ENCODE measurements at places on chromosomes 4 and X.

GRCh38 chrX:125646195-125646594 is 326.5 kb downstream of the TEX13C start:
- no peak for DNase-seq

DNA sequence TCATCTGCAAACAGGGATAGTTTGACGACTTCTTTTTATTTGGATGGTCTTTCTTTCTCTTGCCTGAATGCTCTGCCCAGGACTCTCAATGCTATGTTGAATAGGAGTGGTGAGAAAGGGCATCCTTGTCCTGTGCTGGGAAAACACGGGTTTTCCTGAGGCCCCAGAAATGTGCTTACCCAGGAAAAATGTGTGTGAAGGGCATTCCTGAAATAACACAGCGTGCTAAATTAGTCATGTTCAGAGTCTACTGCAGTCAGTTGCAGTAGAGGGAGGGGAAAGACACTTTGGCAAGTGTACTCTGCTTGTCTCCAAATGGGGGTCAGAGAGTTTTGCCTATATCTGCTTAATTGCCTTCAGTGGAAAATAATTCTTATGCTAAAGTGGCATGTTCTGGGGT is 153.9 kb downstream of the CCNG2 start:
- DNase-seq, result no peak

DNA sequence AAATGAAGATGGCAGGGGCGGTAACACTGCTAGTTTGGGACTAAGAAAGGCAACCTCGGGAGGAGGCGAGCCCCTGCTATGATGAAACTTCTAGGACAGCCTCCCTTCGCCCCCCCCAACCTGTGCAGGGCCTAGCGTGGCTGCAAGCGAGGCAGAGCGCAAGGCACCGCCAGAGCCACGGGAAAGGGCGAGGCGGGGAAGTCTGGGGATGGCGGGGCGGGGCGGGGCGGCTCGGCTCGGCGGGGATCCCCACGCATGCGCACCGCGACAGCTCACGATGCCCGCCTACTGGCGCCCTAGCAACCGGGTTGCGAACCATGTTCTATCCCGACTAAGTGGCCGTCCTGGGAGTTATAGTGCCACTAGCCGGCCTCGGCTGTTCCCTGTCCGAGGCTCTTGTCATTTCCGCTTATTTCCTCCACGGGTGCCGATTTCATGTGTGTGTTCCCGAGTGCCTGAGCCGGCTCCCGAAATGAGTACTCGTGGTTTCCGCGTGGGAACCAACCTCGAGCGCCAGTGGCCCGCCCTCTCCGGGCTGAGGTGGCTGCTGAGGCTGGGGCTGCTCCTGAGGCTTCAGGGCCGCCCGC is 28.7 kb upstream of the RBMX start:
- peak; percentile 75 for DNase-seq

- DNase-seq, result no peak
These were observed 80.2 kb upstream of the MAMLD1 start for GRCh38 chrX:150282953-150283352.

DNA sequence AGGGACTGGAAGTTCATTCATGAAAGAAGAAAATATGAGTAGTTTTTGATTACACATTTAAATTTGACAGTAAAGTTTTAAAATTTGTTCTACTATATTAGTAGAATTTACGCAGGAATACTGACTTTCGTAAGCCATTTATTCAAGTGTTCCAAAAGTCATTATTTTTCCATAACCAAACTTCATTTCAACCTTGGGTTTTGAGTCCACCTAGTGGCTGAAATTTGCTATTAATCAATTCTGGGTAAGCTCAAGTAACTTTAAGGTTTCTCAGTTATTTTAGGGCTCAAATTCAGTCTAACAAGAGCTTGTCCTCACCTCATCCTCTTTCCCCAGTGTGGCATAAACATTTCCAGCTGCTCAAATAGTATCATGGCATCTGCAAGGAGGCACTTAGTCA is 175.4 kb downstream of the SH3BGRL start:
- no peak for DNase-seq

GRCh38 chr4:75745161-75745560 is 20.8 kb downstream of the USO1 start:
- DNase-seq, result no peak

DNA sequence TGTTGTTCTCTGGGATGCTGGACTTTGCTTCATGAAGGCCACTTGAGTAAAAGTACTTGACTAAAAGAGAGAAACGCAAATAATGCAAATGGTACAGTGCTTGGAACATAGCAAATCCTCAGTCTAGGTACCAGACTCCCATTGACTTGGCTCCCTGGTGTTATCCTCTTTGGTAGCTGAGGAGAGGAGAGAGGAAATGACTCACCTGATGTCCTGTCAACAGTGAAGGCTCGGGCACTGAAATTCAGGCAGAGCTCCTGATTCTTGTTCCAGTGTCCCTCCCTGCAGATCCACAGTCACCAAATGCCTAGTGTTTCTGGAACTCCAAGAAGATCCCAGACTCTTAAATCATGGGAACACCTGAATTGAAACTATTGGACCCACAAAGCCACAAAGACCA is 22.5 kb upstream of the TCEAL4 start:
- DNase-seq, result no peak

- no peak for DNase-seq
These were observed 5.0 kb upstream of the RNF175 start for GRCh38 chr4:153764601-153765368.

- no peak for DNase-seq
These were observed 318.7 kb upstream of the TECRL start for GRCh38 chr4:64727960-64728359.

DNA sequence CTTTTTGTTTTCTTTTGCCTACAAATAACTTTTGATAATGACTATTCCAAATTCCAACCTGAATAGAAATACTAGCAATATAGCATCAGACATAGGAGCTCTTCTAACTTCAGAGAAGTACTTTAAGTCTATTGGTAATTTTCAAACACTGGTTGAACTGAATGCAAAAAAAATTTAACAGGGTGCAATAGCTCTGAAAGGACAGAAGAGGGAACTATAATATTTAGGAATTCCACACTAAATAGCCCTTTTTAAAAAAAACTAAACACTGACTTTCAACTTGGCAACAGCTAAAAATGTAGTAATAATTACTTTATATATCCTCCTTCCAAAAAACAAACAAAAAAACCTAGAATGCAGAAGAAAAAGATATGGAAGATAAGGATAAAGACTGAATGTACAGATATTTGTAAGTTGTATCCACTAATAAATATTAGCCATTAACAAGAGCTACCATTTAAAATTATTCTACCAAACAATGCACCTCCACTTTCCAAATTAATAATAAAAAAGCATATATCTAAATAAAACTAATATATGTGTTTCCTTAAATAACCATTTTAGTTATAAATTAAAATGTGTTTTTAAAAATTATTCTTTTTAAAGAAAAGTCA is 81.4 kb downstream of the FBXW7 start:
- DNase-seq, result no peak

GRCh38 chr4:1479454-1479853 is 73.2 kb upstream of the NKX1-1 start:
- no peak for DNase-seq

GRCh38 chr4:102585329-102585728 is 84.2 kb downstream of the NFKB1 start:
- DNase-seq, result no peak

DNA sequence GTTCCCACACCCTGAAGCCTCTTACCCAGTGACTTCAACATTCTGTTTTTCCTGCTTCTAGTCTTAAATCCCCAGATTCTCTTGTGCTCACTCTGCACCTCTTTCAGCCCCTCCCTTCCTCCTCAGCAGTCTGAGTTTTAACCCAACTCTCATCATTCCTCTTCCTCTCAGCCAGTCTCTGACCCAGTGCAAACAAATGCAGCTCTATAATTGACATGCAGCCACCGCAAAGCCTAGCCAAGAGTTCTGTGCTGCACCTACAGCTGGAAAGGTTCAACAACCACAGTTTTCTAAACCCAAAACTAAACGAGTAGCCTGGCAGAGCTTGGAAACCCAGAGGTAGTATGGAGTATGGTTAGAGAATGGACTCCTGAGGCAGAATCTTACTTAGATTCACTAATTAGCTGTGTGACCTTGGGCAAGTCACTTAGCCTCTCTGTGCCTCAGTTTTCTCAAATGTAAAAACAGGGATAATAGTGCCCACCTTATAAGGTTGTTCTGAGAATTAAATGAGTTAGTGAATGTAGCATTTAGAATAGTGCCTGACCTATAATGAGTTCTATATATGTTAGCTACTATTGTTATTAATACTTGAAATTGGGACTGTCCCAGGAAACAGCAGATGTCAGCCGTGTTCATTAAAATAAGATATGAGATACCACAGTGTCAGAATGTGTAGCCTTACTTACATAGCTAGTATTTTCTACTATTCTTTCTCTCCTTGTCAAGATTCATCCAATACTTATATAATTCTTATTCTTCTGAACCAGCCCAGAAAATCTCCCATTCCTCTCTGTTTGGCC is 3.5 kb downstream of the TMEM154 start:
- no peak for DNase-seq

- no peak for DNase-seq
These were observed 18.4 kb downstream of the NMU start for GRCh38 chr4:55617587-55618197.

DNA sequence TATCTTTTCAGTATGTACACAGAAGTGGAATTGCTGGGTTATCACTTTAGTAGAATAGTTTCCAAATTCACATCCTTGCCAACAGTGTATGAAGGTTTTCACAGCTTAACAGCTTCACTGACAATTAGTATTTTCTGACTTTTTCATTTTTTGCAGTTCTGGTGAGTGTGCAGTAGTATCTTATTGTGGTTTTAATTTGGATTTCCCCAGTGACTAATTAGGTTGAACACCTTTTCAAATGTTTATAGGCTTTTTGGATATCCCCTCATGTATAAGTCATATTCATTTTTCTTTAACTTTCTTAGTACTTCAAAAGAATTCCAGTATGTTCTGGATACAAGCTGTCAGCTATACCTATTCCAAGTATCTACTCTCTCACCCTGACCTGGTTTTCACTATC is 37.1 kb downstream of the BRCC3 start:
- no peak for DNase-seq

DNA sequence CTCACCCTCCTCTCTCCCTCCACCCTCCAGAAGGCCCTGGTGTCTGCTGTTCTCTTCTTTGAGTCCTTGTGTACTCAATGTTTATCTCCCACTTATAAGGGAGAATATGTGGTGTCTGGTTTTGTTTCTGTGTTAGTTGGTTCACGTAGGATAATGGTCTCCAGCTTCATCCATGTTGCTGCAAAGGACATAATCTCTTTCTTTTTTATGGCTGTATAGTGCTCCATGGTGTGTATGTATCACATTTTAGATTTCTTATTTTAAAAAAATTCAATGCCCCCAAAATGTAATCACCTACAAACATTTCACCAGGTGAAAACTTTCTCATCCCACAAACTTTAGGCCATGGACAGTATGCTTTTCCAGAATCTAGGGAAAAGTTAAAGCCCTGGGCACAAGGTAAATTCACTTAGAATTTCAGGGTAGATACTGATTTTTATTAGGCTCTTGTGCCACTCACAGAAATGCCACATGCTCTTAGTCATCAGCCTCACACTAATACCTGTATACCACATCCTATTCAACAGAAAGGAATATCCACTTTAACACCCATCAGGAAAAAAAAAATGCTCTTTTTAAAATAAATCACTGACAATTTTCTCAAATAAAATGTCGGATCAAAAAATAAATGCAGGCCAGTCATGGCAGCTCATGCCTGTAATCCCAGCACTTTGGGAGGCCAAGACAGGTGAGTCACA is 104.8 kb upstream of the ENPP6 start:
- DNase-seq, result no peak

DNA sequence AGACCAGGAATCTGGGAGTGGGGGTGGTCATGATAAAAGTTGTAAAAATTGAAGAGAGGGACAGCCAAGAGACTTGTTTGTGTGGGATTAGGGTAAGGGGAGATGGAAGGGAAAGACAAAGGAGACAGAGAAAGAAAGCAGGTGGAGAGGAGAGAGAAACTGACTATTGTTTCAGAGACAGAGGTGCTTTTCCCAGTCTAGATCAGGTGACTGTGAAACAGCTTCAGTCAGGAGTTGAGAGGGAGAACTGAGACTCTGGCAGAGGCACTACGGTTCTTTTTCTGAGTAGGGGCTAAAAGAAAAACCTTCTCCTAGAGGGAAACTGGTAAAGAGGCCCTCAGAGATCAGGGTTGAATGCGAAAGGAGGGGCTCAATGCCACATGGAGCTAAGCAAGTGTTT is 106.4 kb downstream of the KDR start:
- DNase-seq, result no peak

DNA sequence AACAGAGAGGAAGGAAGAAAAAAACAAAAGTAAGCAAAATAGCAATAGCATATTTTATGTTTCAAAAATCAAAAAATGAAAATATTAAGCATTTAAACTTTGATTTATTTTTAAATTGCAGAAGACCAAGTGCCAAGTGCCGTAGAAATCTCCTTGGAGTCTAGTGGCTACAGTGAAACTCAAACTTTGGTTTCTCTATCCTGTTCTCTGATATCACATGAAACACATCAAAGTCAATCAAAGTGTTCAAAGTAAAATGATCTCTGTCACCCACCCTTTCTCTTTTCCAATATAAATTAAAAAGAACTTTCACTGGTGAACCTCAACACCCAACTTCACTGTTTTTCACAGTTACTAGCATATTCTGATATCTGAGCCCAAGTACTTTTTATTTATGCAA is 81.1 kb downstream of the HADH start:
- no peak for DNase-seq

DNA sequence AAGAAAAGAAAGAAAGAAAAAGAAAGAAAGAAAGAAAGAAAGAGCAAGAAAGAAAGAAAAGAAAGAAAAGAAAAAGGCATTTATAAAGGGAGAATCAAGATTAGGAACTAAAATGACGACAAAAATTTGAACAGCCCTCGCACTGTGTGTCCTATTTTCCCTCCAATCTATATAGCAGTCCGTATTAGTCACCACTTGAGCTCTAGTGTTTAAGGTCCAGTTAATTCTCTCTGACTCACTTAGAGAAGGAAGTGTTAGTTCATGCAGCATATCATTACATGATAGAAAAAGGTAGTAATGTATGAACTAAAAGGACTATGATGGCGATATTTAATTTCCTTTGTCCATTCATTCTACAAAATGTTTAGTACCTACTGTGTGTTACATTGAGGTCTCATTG is 122.7 kb downstream of the CBLL2 start:
- no peak for DNase-seq

GRCh38 chrX:152418025-152418424 is 33.1 kb downstream of the GABRA3 start:
- no peak for DNase-seq

- DNase-seq, result no peak
These were observed 18.9 kb upstream of the SCRG1 start for GRCh38 chr4:173417833-173418232.

DNA sequence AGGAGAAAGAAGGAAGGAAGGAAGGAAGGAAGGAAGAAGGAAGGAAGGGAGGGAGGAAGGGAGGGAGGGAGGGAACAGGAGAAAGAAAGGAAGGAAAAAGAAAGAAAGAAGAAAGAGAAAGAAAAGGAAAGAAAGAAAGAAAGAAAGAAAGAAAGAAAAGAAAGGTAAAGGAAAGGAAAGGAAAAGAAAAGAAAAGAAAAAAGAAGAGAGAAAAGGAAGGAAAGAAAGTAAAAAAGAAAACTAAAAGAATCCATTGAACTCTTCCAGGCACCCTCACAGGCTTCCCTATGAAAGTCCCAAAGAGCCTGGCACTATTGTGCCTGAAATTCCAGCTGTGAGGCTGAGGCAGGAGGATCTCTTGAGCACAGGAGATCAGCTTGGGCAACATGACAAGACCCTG is 11.5 kb downstream of the ABCG2 start:
- DNase-seq, result no peak

- no peak for DNase-seq
These were observed 163.9 kb upstream of the SLC7A11 start for GRCh38 chr4:138405934-138406567.

- DNase-seq, result no peak
These were observed 76.6 kb downstream of the CHIC2 start for GRCh38 chr4:53987761-53988171.
